ENCODE measurements at places on chromosomes 4 and X.

DNA sequence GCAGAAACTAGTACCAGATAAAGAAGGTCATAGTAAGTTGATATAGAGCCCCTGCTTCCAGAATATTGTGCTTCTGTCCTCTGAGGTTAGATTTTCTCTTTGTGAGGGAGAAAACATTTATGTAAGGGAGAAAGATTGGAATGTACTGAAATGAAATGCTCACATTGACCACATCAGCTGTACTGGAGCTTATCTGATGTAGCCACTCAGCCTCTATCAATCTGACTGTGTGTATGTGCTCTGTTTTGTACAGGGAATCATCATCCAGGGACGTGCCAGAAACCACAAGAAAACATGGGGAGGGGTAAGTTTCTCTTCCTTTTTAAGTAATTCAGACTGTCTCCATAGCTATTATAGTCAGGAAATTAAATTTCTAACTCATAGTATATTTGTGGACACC is 56.8 kb downstream of the PRRG1 start:
- H3K36me3 ChIP-seq = no peaks in the 10 kb centered on the region
- H3K4me1 ChIP-seq = no peaks in the 10 kb centered on the region
- H3K4me3 ChIP-seq = no peak overlapping the region
- no peak for DNase-seq
- no peak overlapping the region for H3K27ac ChIP-seq

- no peak overlapping the region for H3K27ac ChIP-seq
- H3K4me3 ChIP-seq = no peak overlapping the region
- H3K27me3 ChIP-seq = no peaks in the 10 kb centered on the region
- DNase-seq = no peak
These were observed 34.8 kb upstream of the HTRA3 start for GRCh38 chr4:8234715-8235114.

- H3K27ac ChIP-seq = no peak overlapping the region
- H3K4me3 ChIP-seq = no peak overlapping the region
- H3K36me3 ChIP-seq = no peaks in the 10 kb centered on the region
- no peak for DNase-seq
These were observed 136.7 kb upstream of the RPL34 start for GRCh38 chr4:108483650-108484049.

GRCh38 chr4:82097504-82097903 is 276.3 kb downstream of the HNRNPD start:
- H3K27me3 ChIP-seq = no peaks in the 10 kb centered on the region
- no peak overlapping the region for H3K27ac ChIP-seq
- DNase-seq = no peak
- H3K4me1 ChIP-seq = no peaks in the 10 kb centered on the region
- no peak overlapping the region for H3K4me3 ChIP-seq
- no peaks in the 10 kb centered on the region for H3K36me3 ChIP-seq

DNA sequence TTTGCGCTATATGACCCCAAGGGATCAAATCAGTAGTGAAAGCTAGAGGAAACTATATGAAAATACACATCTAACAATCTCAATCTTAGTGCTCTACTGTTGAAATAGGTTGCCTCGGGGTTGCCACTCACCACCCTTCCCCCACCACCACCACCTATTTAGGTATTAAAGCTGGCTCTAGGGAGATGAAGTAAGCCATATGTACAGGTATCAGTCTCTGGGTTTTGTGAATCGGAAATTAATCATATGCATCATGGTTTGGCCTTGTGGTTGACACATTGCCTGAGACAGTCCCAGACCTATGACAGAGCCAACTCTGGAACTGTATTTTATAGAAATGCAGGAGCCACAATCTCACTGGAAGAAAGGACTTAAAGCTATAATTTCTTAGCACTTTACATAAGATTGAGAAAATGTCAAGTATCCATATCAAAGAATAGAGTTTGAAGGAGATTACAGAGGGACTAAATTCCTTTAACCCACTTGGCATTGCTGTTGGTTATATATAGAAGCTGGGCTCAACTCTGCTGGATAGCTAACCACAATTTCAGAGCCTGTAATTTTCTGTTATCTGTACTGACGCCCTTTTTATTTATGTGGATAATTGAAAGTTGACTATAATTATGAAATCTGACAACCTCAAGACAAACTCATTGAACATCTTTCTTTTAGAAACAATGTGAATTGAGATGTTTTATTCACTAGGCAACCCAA is 26.7 kb upstream of the BMP2K start:
- no peaks in the 10 kb centered on the region for H3K36me3 ChIP-seq
- no peak overlapping the region for H3K4me3 ChIP-seq
- H3K4me1 ChIP-seq = no peaks in the 10 kb centered on the region
- H3K27me3 ChIP-seq = no peaks in the 10 kb centered on the region
